GM23248 (cell line): ENCODE measurements at places on chromosomes 13 and 19. TPM values are rescaled to one million over a fixed set of nuclear protein-coding genes. Genes with fewer than 3 reads are reported as not detected.

GRCh38 chr13:59842507-59842906 lies 321.2 kb downstream of the DIAPH3 start:
- no peak for DNase-seq

GRCh38 chr13:45434556-45435371 lies 16.6 kb upstream of the SLC25A30 start:
- DNase-seq: no peak

DNA sequence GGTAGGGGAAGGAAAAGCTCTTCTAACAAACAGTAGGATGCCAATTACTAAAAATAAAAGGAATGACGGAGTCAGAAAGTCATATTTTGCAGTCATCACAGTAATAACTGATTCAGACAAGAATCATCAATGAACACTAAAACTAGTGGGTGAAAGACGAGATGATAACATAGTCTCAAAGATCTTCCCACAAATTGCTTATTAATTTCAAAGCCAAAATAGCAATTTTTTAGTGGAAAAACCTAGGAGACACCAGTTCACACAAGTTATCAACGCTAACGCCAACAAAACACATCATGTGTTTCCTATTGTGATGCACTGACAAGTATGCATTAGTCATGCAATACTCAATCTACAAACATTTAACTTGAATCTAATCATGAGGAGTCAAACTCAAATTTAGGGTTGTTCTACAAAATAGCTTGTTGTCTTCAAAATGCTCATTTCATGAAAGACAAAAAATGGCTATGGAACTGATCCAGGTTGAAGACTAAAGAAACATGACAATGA lies 18.6 kb downstream of the ZNF233 start:
- peak; percentile 85 for DNase-seq

- DNase-seq: peak; percentile 71
Observed at GRCh38 chr13:94595001-94595949, 677 bp downstream of the TGDS start.

GRCh38 chr19:30689474-30689873 lies 317.3 kb downstream of the ZNF536 start:
- no peak for DNase-seq

GRCh38 chr13:110187641-110188161 lies 119.3 kb downstream of the COL4A1 start:
- peak; percentile 76 for DNase-seq

- peak; percentile 88 for DNase-seq
Observed at GRCh38 chr13:101398920-101399319, 17.4 kb downstream of the NALCN start.

DNA sequence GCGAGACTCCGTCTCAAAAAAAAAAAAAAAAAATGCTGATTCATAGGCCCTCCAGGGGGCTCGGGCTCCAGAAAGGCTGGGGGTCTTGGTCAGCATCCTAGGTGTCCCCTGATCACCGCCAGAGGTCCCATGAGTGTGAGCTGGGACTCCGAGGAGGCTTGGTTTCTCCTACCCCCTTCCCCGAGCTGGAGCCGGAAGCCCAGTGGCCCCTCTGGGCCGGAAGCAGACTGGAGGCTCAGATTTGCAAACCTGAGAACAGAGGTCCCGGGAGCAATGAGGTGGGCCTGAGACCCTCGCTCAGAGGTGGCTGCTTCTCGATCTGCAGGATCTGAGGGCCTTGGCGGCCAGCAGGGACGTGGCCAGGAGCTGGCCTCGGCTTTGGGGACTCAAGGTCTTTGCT lies 41.5 kb downstream of the EFNA2 start:
- no peak for DNase-seq

DNA sequence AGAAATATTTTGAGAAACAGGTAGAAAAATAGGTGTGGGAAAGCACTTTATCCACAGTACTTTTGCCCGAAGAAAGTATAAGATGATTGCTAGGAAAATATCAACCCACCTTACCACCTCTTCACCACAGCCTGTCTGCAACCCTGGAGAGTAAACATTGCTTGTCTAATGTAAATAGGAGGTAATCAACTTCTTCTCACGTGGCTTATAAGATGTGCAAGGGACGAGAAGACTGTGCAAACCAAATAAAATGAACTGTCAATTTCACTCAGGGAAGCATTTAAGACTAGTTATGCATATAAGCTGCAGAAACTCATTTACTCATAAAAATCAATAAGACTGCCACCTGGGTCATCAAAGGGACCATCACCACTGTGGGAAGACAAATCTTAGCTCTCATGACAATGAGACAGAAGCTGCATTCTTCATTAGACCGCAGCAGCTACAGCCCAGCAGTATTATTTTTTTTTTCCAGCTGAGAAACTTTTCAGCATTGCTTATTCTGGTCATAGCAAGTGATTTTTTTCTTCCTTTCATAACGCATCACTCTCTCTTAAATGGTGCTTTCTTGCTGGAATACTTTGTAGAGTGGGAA lies 807.7 kb upstream of the GPC6 start:
- DNase-seq: no peak

DNA sequence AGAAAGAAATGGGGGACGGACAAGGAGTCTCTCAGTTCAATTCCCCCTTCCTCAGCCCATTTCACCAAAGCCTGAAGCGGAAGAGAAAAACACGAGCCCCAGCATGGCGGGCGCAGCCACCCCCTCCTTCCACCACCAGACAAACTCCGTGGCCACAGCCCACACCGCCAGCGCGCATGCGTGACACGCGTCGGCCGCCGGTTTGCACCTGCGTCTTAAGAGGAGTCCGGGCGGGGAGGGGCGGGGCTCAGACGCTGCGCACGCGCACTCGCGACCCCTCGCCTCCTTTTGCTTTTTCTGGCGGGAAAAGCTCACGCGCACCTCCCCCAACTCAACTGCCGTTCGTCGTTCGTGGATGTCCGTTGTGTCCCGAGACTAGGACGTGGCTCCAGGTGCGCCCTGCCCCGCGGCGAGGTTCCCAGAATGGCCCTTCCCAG lies at the start of gene KASH5:
KASH5 (plus strand) TSS at position 314 of the 437 bp plus-strand sequence. CDS start 2,635 bp downstream, outside the sequence.
- no peak for DNase-seq

GRCh38 chr13:91572944-91573598 lies 174.7 kb downstream of the GPC5 start:
- no peak for DNase-seq

DNA sequence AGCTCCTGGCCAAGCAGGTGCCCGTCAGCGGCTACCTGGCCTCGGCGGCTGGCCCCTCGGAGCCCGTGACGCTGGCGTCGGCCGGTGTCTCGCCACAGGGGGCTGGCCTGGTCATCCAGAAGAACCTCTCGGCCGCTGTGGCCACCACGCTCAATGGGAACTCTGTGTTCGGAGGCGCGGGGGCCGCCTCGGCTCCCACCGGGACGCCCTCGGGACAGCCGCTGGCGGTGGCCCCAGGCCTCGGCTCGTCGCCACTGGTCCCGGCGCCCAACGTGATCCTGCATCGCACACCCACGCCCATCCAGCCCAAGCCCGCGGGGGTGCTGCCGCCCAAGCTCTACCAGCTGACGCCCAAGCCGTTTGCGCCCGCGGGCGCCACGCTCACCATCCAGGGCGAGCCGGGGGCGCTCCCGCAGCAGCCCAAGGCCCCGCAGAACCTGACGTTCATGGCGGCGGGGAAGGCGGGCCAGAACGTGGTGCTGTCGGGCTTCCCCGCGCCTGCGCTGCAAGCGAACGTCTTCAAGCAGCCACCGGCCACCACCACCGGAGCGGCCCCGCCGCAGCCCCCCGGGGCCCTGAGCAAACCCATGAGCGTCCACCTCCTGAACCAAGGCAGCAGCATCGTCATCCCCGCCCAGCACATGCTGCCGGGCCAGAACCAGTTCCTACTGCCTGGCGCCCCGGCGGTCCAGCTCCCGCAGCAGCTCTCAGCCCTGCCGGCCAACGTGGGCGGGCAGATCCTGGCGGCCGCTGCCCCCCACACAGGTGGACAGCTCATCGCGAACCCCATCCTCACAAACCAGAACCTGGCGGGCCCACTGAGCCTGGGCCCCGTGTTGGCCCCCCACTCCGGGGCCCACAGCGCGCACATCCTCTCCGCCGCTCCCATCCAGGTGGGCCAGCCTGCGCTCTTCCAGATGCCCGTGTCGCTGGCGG lies 33.0 kb upstream of the EHD2 start:
- DNase-seq: no peak

The PTH2 gene
- not detected in 2 replicates for total RNA-seq

The SPACA7 gene
- not detected in 2 replicates for total RNA-seq

The COG6 gene
- total RNA-seq: 40.4 and 53.9 TPM in 2 replicates

The IFNL1 gene
- total RNA-seq: not detected in 2 replicates
